ENCODE measurements at places on chromosomes 5 and 9.

DNA sequence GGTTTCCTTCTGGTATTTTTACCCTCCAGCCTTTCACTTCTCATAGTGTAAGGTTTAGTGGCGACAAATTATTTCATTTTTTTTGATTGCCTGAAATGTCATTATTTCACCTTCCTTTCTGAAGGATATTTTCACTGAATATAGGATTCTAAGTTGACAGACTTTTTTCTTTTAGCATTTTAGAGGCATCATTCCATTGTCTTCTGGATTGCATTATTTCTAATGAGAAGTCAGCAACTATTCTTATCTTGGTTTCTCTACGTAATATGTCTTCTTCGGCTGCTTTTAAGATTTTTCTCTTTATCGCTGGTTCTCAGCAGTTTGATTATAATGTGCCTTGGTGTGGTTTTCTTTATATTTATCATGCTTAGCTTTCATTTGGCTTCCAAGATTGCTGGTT, 194.2 kb downstream of the GAPVD1 start:
- DNase-seq, result no peak

DNA sequence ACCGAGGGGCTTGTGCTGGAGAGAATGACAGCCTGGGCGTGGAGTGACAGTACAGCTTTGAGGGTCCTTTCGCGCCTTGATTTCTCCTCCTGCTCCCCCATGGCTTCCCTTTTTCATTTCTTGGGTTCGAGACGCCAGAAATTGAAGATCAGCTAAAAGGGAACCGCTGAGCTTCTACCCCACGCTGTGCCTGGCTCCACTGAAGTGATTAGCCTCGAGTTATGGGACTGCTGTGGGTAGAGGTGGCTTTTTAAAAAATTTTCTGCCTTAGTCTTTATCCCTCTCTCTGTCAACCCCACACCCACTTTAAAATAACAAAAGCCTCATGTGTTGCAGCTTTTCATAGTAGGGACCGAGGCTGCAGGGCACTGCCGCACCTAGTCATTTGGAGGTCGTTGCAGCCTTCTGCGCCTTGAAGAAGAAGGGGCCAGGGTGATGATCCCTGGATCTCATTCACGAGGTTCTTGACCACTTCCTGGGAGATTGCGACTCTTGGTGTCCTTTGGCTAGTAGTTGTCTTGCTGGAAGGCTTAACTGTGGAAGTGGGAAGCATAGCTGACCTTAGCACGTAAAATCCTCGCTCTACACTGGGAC, 603 bp downstream of the PPIP5K2 start:
- no peak for DNase-seq

DNA sequence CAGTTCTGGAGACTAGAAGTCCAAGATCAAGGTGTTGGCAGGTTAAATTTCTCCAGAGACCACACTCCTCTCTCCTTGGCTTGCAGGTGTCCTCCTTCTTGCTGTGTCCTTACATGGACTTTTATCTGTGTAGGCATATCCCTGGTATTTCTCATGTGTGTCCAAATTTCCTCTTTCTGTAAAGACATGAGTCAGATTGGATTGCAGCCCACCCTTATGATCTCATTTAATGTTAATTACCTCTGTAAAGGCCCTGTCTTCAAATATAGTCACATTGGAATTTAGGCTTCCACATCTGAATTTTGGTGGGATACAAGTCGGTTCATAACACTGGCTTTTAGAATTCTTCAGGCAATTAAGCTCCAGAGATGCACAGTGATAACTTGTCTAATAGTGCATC, 322.2 kb upstream of the GRIA1 start:
- DNase-seq, result no peak

GRCh38 chr5:113950186-113950585, 411.7 kb upstream of the KCNN2 start:
- DNase-seq, result no peak

DNA sequence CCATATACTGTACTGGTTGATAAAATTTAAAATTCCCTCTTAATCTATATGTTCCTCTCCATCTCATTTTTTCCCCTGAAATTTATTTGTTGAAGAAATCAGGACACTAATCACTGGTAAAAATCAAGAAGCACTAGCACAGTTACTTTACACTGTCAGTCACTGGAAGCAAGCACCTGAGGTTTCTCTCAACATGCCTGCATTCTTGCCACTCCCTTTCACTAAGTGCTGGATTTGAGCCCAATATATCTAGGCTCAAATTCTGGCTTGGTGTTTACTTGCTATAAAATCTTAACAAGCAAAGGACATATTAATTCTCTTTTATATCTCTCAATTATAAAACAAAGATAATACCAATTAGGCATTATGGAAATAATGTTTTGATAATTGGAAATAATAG, 58.6 kb downstream of the DIAPH1 start:
- DNase-seq, result no peak

Measured in activated CD4-positive, alpha-beta T cell treated with anti-CD3 and anti-CD28 coated beads for 1 hour (primary cell).